NCI-H524 treated with DMSO at 0.1 percent for 48 hours (cell line): ENCODE measurements at places on chromosomes 7 and 10.

DNA sequence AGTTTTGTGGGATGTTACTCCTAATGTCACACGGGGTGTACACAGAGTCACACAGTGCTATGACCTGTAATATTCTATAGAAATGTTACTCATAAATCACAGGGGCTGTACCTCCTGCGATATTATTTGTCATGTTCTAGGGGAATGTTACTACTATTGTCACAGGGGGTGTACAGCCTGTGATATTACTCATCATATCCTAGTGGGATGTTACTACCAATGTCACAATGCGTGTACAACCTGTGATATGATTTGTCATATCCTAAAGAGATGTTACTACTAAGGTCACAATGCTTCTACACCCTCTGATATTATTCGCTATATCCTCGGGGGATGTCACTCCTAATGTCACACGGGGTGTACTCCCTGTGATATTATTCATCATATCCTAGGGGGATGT, 7.6 kb upstream of the CCZ1B start:
- DNase-seq, result no peak

DNA sequence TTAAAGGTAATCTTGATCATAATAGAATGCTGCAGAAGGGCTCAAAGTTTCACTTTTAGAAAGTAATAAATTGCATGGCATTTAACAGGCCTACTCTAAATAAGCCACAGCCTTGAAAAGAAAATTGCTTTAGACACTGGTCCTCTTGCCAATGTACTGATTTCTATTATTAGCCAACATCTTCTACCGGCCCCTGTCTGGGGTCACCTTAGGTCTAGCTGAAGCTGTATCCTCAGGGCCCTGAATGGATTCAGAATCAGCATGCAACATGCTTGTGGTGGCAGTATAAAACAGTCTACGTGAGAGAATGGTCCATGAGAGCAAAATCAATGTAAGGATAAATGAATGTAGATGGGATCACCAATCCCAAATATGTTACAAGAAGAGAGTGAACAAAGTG, 541.9 kb downstream of the PCDH15 start:
- no peak for DNase-seq

DNA sequence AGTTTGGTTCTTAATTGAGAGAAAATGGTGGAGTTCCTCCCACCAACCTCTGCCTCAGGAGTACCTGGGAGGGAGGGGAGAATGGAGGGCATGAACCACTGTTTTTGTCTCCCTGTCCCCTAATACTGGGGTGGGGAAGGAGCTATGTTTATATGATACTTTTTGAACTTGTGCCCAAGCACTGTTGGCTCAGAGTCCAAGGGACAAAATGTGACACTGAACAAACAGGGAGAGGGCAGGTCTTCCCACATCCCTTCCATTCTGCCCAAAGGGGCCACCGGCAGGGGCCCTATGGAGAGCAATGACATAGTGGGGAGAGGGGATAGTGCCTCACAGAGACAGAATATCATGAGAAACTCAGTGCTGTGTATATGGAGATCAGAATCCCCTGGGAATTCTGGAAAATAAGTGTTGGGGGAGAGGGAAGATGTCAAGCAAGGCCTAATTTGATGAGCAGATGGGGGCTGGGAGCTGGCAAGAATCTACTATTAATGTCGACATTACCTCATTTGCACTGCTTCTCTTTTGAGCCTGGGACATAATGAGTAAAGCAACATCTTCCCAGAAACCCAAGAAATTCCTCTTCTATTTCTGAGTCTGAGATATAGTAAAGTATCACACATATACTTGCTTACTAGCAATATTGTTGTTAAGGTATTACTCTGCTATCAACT, 180.6 kb downstream of the CYP26A1 start:
- DNase-seq, result no peak

- no peak for DNase-seq
Measured at GRCh38 chr10:14173706-14174594, 156.8 kb downstream of the FRMD4A start.

GRCh38 chr10:87752566-87752965, 65.5 kb downstream of the ATAD1 start:
- no peak for DNase-seq

DNA sequence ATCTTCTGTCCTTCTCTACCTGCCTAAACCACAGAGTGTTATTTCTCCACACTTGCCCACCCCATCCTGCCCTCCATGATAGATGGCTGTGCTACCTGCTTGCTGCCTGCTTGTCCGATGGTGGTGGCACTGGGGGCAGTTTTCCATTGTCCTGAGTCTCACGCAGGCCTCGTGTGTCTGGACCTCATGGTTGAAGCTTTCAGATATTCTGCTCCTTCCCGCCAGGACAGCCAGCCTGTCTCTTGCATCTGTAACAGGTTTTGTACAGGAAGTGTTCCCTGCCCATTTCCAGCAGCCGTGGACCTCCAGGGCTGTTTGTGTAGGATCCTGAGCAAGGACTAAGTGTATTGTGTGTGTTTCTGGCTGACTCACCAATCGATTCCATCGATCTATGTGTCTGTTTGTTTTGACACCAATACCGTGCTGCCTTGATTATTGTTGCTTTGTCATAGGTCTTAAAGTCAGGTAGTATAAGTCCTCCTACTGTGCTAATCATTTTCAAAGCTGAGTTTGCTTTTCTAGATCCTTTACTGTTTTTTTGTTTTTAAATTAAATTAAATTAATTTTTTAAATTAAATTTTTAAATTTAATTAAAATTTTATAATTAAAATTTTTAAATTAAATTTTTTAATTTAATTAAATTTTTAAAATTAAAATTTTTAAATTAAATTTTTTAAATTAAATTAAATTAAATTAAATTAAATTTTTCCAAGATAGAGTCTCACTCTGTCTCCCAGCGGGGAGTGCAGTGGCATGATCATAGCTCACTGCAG, 8.5 kb downstream of the IL15RA start:
- no peak for DNase-seq

GRCh38 chr7:112360681-112361080, 89.6 kb upstream of the IFRD1 start:
- DNase-seq, result no peak

DNA sequence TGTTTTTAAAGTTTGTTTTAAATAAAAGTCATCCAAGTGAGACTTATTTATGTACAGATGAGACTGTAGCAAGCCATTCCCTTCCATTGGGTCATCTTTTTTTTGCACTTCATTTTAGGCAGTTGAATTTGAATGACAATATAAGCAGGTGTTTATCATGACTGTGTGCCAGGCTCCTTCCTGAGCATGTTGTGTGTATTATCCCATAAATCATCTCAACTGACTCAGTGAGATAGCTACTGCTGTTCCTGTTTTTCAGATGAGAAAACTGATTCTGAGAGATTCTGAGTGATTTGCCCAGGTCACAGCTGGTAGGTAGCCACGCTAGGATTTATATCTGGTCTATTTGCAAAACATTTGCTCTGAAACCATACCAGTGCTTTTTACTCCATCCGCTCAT, 11.7 kb downstream of the TMEM254 start:
- DNase-seq, result no peak

- no peak for DNase-seq
Measured at GRCh38 chr10:131089861-131090260, 221.7 kb downstream of the TCERG1L start.

GRCh38 chr7:90965211-90965610, 299.0 kb upstream of the FZD1 start:
- no peak for DNase-seq

DNA sequence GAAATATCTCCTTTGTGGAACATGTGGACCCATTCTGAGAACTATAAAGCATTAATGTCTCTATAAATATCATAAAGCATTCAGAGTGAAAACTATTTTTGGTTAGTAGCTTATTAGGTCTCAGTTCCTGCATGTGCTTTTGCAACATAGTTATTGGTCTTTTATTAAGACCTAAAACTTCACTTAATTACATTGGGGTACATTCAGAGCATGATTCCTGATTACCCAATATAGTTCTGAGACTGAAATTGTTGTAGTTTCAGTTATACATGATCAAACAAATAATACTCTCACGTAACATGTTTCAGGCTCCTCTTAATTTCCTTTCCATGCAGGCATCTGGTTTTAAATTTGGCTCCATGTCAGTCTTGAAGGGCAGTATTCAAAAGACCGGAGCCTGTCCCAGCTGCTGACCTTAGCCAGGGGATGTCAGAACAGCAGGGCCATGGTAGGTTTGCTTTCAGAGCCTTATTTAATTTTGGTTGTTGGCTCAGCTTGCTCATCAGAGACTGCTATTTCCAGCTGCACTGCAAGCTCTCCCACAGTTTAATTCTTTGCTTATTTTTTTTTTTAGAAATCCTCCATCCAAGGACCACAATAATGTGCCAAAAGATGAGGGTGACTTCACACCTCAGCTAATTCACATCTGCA, 447.8 kb upstream of the FZD8 start:
- DNase-seq, result no peak

- no peak for DNase-seq
Measured at GRCh38 chr10:75358835-75359421, 42.6 kb downstream of the ZNF503 start.

DNA sequence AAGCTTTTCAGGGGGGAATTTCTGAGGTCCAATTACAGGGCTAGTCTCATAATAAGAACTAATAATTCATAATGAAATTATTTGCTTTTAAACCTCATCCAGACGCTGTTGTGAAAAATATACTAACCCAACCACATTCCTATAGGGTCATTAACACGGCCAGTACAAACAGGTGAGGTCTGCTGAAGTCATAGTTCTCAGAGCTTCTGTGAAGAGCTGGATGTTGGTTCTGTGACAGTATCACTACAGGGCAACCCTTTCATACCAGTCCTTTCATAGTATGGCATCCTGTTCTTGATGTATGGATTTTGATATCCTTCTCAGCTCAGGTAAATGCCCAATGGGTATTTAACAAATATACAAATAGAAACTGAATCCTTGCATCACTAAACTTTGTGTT, 62.3 kb upstream of the FAM133B start:
- no peak for DNase-seq

- DNase-seq, result no peak
Measured at GRCh38 chr10:114957673-114958072, 19.7 kb downstream of the TRUB1 start.

DNA sequence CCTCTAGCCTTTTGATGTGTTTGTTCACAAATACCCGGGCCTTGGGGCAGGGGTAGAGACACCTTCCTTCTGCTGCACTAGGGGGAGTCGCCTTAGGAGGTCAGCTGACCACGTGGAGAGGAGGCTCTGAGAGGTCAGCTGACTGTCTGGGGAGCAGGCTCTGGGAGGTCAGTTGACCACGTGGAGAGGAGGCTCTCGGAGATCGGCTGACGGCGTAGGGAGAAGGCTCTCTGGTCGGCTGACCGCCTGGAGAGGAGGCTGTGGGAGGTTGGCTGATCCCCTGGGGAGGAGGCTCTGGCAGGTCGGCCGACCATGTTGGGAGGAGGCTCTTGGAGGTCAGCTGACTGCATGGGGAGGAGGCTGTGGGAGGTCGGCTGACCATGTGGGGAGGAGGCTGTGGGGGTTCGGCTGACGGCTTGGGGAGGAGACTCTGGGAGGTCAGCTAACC, 59.6 kb upstream of the LYZL1 start:
- DNase-seq, result no peak

GRCh38 chr10:43155221-43155620, 17.0 kb downstream of the CSGALNACT2 start:
- no peak for DNase-seq

- no peak for DNase-seq
Measured at GRCh38 chr10:60305380-60305892, 84.2 kb downstream of the ANK3 start.

DNA sequence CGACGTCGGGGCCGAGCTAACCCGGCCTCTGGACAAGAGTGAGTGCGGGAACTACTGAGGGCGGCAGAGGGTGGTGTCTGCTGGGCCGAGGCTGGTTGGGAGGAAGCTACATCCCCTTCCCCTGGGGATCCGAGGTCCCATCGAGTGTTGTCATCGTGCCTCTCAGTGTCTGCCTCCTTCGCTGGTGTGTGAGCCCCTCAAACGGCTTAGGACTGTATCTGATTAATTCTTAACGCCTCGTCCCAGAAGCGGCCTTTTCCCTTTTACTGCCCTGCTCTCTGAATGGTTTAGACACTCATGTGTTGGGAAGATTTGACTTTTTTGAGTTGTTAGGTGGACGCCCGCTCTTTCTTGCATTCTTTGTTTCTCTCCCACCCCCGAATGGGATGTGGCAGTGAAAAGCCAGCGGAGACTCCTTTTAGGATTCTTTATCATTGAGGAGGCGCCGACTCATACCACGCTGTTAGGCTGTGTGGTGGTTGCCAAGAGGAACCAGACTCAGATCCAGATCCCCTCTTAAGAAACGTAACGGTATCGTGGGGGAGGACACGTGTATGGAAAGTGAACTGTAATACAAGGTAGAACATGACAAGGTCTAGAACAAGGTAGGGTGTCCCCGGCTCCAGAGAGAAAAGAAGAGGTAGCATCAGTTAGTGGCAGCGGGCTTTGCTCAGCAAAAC, 631 bp downstream of the SUPV3L1 start:
- DNase-seq, result no peak

DNA sequence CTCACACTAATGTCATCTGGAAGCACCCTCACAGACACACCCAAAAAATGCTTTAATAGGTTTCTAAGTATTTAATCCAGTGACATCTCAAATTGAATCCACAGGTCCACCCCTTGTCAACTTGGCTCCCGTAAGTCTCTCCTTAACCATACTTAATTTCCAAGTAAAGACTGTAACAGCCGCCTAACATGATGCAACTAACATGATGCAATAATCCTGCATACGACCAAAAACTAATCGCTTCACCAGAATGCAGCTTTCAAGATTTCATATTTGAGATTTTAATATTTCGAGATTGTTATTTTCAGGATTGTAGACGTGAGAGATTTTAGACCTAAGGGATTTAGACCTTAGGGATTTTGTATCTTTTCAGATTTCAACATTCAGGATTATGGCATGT, 3.7 kb upstream of the HDAC9 start:
- DNase-seq, result no peak

DNA sequence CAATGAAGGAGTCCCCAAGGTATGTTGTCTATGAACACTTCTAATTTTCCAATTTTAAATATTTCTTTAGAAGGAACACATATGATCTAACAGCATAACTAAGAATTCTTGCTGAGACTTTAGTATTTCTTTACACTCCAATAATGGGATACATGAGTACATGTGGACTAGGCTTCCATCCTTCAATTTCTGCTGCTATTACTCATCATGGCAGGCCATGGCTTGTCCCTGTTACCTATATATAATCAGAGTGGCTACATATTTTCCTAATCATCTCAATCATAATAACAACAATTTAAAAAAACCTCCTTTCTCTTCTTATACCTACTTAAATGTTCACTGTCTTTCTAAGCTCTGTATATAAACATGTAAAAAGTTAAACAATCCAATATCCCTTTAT, 60.3 kb upstream of the TAC1 start:
- DNase-seq, result no peak

- DNase-seq, result no peak
Measured at GRCh38 chr10:117775526-117775925, 233.0 kb downstream of the EMX2 start.
